ENCODE measurements at places on chromosomes 13 and 19.
A peak's percentile ranks its signal among the peaks of the same experiment; 100 is the strongest.

DNA sequence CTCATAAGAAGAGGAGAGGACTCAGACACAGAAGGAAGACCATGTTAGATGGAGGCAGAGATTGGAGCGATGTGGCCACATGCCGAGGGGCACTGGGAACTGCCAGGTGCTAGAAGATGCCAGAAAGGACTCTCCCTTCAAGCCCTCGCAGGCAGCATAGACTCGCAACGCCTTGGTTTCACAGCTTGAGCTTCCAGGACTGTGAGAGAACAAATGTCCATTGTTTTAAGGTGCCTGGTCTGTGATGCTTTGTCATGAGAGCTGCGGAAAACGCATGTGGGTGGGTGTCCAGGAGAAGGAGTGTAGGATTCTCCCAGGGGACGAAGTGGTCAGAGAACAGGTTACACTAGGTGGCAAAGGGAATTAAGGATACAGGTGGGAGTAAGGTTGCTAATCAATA lies 125.9 kb upstream of the USP29 start:
- H3K36me3 ChIP-seq: no peaks in the 10 kb centered on the region
- no peak overlapping the region for H3K27ac ChIP-seq
- DNase-seq: peak; percentile 57

GRCh38 chr19:16615808-16616207 lies 12.2 kb downstream of the MED26 start:
- H3K4me1 ChIP-seq: no peaks in the 10 kb centered on the region
- no peak overlapping the region for H3K4me3 ChIP-seq
- no peak for DNase-seq

GRCh38 chr13:86090181-86090580 lies 291.0 kb upstream of the SLITRK6 start:
- H3K36me3 ChIP-seq: no peaks in the 10 kb centered on the region
- H3K27me3 ChIP-seq: no peaks in the 10 kb centered on the region
- H3K4me1 ChIP-seq: no peaks in the 10 kb centered on the region
- no peak overlapping the region for H3K27ac ChIP-seq
- H3K4me3 ChIP-seq: no peak overlapping the region

- H3K4me1 ChIP-seq: peaks cover 15% of the 10 kb centered on the region
- no peaks in the 10 kb centered on the region for H3K27me3 ChIP-seq
- DNase-seq: peak; percentile 76
- peak overlapping the region; percentile 48 for H3K4me3 ChIP-seq
Measured at GRCh38 chr19:15195371-15196334, 5.1 kb downstream of the NOTCH3 start.

- no peak for DNase-seq
- H3K27ac ChIP-seq: no peak overlapping the region
- no peaks in the 10 kb centered on the region for H3K36me3 ChIP-seq
- no peaks in the 10 kb centered on the region for H3K27me3 ChIP-seq
Measured at GRCh38 chr19:6967967-6968366, 53.3 kb downstream of the MBD3L2B start.

DNA sequence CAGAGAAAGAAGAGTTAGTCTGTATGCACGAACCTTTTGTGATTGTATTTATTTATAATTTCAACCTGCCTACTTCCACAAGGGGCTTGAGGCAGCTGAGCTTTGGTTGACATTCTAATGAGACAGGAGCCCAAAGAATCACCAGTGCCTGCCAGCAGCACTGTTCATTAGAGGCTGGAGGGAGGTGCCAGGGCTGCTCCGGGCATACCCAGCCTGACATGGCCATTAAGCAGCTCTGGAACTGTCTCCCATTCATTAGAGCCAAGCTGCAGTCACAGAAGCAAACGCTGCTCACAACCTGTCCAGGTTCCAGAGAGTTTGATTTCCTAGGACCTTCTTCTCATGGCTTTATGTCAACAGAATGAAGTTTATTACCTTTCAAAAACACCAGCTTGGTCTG lies 425.5 kb downstream of the RFC3 start:
- H3K27me3 ChIP-seq: no peaks in the 10 kb centered on the region
- no peaks in the 10 kb centered on the region for H3K4me1 ChIP-seq
- no peaks in the 10 kb centered on the region for H3K36me3 ChIP-seq
- H3K4me3 ChIP-seq: no peak overlapping the region

DNA sequence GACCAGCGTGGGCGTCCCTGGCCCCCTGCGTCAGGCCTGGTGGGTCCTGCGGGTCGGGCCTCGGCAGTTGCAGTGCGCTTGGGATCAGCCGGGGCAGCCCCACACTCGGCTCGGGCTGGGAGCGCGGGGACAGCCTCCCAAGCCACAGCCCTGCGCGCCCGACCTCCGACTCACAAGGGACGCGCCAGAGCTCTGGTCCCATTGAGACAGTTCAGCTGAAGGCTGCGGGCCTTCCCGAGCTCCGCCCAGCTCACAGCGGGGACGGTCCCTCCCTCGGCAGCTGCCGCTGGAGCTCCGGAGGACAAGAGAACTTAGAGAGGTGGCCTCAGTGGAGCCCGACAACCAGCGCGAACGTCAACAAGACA lies 45.7 kb upstream of the ZNF730 start:
- peaks cover 2% of the 10 kb centered on the region for H3K36me3 ChIP-seq
- H3K27ac ChIP-seq: no peak overlapping the region
- no peaks in the 10 kb centered on the region for H3K4me1 ChIP-seq
- H3K4me3 ChIP-seq: no peak overlapping the region
- no peak for DNase-seq

GRCh38 chr13:77545626-77546412 lies 10.3 kb downstream of the SCEL start:
- no peak overlapping the region for H3K27ac ChIP-seq
- H3K4me1 ChIP-seq: no peaks in the 10 kb centered on the region
- H3K4me3 ChIP-seq: no peak overlapping the region
- no peaks in the 10 kb centered on the region for H3K27me3 ChIP-seq

DNA sequence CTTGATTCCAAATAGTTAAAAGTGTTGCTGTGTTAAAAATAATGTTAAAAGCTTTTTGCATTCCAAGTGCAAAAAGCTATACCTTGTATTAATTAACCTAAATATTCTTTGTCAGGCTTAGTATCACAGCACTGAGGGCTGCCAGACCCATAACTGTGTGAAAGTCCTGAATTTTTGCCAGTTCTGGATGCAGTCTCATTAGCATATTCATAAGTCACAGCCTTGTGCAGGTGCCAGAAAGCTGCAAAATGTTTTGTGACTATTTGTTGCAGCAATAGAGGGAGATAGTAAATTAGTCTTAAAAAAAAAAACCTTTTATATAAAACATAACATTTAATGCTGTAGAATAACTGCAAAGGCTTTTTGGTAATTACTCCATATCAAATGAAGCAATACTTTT lies 56.6 kb downstream of the SLITRK1 start:
- H3K4me3 ChIP-seq: no peak overlapping the region
- no peak overlapping the region for H3K27ac ChIP-seq
- H3K4me1 ChIP-seq: 0 out of 2 replicates have a peak, but pooled peaks cover 4% of the 10 kb centered on the region
- no peak for DNase-seq
- H3K36me3 ChIP-seq: no peaks in the 10 kb centered on the region

DNA sequence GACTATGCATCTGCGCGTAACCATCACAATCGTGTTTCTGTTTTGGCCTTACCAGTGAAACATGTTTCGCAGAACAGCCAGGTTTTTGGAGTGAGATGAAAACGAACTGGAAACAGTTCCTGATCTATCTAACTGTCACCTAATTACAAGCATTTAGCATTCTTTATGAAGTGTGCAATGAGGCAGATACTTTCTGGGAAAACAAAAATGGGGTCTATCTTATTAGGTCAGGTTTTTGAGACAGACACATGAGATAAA lies 182.8 kb downstream of the LMO7 start:
- H3K36me3 ChIP-seq: peaks cover 60% of the 10 kb centered on the region
- no peaks in the 10 kb centered on the region for H3K27me3 ChIP-seq
- H3K27ac ChIP-seq: no peak overlapping the region
- H3K4me1 ChIP-seq: no peaks in the 10 kb centered on the region

- no peak within 1 kb of the TSS for H3K4me3 ChIP-seq
- H3K36me3 ChIP-seq: peaks cover 2% of the 10 kb centered on the region
- H3K27ac ChIP-seq: no peak within 1 kb of the TSS
- H3K4me1 ChIP-seq: no peaks in the 10 kb centered on the region
Measured at GRCh38 chr19:11239377-11240000, at the start of gene ANGPTL8. Gene ANGPTL8 (plus strand): TSS chr19:11239619. CDS start chr19:11239638, 19 bp downstream.

DNA sequence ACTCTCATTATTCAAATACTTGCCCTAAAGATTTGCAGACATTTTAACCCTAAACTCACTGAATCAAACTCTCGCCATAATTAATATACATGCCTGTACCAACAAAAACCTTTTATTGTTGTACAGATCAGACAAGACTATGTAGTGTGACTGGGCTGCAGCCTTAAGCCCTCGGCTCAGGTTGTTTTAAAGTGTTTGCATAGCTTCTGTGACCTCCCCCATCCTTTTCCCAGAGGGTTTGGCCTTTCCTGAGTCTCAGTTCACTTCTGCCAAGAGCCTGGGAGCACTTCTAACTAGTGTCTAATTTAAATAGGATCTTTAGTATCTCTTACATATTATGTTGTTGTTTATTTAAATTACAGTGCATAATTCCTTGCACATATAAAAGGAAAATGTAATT lies 158.2 kb downstream of the HS6ST3 start:
- H3K27ac ChIP-seq: no peak overlapping the region
- no peak for DNase-seq
- H3K4me3 ChIP-seq: no peak overlapping the region

DNA sequence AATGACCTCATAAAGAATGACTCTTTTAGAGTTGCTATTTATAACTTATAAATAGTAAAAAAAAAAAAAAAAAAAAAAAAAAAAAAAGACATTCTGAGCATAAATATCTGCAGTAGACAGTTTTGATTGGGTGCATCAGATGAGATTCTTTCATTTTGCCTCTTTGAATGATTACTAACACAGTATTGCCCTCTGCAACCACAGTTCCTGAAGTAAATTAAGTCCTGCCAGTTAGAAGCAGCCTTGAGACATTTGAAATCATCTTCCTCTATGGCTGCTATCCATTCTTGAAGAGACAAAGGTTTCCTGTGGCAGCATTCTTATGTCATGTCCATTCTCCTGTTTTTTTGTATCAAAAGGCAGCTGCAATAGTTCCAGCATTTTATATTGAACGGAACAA lies 892.4 kb upstream of the MIR17HG start:
- DNase-seq: no peak
- no peaks in the 10 kb centered on the region for H3K36me3 ChIP-seq
- H3K27me3 ChIP-seq: no peaks in the 10 kb centered on the region
- H3K4me1 ChIP-seq: no peaks in the 10 kb centered on the region
- no peak overlapping the region for H3K27ac ChIP-seq

- H3K27me3 ChIP-seq: no peaks in the 10 kb centered on the region
- no peak overlapping the region for H3K27ac ChIP-seq
- DNase-seq: no peak
- no peak overlapping the region for H3K4me3 ChIP-seq
- H3K36me3 ChIP-seq: no peaks in the 10 kb centered on the region
Measured at GRCh38 chr13:24664726-24665409, 15.3 kb upstream of the ATP12A start.

- peak overlapping the region; percentile 72 for H3K27ac ChIP-seq
- peak; percentile 38 for DNase-seq
- no peaks in the 10 kb centered on the region for H3K27me3 ChIP-seq
- H3K4me3 ChIP-seq: peak overlapping the region; percentile 31
- H3K4me1 ChIP-seq: peaks cover 26% of the 10 kb centered on the region
Measured at GRCh38 chr19:4976401-4977298, 7.7 kb downstream of the KDM4B start.
